ENCODE measurements at places on chromosomes 16 and 17.

GRCh38 chr17:740240-741017 is 8.0 kb downstream of the TLCD3A start:
- DNase-seq = peak; percentile 76

DNA sequence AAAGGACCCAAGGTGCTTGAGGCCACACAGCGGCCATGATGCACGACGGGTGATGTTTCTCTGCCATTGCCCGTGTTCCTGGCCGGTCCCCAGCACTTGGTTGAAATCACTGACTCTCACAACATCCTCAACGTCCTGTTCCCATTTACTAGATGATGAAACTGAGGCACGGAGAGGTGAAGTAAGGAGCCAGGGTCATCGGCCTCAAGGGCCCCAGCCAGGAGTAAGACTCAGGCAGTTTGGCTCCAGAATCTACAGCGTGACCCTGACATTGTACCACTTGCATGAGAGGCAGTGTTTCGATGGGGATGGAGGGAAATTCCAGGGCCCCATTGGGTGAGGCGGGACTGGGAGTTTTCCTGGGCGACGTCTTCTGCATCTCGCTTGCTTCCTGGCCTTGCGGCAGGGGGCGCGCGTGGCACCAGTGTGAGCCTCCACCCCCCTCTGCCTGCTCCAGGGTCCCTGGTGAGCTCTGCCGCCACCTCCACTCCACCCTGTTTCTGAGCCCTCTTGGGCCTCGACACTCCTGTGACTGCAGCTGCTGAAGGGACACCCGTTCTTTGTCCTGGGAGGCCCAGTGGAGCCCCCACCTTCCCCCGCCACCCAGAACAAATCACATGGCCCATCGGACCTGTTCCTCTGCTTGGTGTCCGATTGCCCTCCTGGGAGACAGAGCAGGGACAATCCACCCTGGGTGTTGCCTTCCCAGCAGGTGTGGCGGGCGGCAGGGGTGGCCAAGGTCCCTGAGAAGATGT is 133.0 kb upstream of the GSE1 start:
- peak; percentile 11 for DNase-seq

DNA sequence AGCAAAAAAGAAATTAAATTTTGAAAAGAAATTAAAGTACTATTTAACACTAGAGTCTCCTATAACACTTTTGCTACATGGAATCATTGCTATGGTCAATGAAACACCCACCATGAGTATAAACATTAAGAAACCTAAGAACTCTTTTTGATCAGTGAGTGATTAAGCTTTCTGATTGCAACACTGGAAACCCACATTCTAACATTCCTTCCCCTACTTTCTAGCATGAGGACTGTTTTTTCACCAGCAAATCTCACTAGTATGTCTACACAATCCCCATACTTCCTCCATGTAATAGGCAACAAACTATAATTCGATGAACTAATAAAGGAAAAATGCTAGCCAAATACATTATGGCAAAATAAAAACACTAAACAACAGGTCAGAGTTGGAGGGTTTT is 54.7 kb downstream of the SKAP1 start:
- no peak for DNase-seq

GRCh38 chr17:76682296-76682695 is 28.5 kb downstream of the MXRA7 start:
- DNase-seq = no peak

DNA sequence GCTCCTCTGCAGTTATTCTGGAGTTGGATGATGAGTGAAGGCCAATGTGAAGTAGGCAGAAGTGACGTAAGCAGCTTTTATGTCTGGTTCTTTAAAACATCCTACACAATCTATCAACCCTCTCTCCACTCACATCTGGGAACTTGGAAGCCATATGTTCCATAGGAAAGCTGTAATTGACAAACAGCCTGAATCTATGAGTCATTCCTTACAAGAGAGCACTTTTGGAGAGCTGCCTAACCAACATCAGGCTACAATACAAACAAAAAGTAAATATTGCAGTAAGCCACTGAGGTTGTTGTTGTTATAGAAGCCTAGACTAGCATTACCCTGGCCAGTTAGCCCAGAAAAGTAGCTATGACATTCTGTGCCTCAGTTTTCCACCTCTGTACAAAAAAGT is 5.9 kb downstream of the CCL7 start:
- DNase-seq = no peak

DNA sequence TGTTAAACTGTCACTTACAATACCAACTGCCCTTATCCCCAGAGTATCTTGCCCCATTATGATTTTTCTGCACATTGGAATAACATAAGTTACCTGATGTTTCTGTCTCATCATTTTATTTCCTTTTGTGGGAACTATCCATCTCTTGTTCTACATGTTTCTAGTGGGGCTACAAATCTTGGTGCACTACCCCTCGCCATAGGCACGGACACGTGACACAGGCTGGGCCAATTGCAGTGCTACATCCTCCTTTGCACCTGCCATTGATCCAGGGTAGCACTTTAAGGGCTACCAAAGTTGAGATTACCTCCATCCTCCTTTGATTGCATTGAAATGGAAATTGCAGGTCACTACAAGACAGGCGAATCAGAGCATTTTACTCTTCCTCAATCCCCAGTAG is 14.2 kb upstream of the SYT17 start:
- DNase-seq = no peak

- DNase-seq = no peak
Observed at GRCh38 chr16:79912592-79913310, 312.2 kb upstream of the MAF start.

DNA sequence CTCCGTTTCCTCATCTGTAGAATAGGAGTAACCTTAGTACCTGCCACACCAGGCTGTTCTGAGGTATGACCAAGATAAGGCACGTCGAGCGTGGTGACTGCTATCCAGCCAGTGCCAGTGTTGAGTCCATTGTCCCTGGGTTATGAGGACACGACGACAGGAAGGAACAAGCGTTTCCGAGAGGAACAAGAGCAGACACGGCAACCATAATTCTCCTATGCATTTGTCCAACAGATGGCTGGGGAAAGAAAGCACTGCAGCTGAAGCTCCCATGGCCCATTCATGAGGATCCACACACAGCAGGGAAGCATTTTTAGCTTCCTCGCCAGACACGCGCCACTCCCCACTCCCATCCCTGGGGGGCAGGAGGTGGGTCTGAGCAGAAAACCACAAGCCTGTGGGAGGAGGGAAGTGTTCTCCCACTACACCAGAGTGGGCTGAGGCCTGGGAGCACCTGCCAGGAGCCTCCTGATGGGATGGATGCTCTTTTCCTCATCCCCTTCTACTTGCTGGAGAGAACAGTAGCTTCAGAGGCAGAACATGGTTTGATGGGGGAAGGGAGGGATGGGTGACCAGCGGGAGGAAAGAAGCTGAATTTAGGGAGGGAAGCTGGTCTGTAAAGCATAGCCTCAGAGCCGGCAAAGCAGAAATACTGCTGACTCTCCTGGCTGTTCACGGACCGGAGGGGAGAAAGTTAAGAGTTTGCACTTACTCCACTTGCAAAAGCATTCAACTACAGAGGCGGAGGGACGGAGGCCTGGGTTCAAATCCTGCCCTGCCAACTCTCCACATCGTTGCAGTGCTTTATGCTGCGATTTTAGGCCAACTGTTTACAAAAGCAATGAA is 2.7 kb downstream of the COTL1 start:
- no peak for DNase-seq

- DNase-seq = no peak
Observed at GRCh38 chr16:86608301-86608747, 30.0 kb downstream of the FOXL1 start.

DNA sequence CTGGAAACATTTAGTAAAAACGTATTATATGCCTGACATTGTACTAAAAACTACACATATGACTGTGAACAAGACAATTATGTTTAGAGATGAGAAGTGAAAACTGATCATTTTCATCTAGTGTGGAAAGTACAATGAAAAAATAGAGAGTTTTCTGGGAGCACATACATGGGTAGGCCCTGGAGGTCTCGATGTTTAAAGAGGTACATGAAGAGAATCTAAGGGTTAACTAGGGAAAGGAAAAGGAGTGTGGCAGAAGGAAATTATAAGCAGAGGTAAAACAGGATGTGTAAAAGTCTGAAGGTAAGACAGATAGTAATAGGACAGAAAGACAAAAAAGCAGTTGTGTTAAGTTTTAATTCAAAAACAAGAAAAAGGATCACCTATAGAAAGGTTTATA is 113.7 kb downstream of the USP32 start:
- DNase-seq = no peak

- no peak for DNase-seq
Observed at GRCh38 chr16:80691111-80691741, 113.2 kb downstream of the CDYL2 start.

- DNase-seq = no peak
Observed at GRCh38 chr17:17352836-17353624, 49.9 kb downstream of the NT5M start.

- no peak for DNase-seq
Observed at GRCh38 chr16:54460263-54460860, 173.8 kb upstream of the IRX3 start.

DNA sequence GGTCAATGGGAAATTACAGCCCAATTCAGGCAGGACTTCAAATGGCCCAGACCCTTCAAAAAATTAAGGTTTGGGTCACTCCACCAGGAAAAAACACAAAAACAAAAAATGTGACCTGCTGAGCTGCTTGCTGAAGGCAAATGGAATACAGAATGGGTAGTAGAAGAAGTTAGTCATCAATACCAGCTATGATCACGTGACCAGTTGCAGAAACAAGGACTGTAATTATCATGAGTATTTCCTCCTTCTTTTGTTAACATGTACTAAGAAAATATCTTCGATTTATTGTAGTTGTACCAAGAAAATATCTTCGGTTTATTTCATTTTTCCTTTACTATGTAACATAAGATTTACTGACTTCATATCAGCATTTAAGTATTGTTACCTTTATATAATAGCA is 1183.6 kb downstream of the CDH8 start:
- no peak for DNase-seq

DNA sequence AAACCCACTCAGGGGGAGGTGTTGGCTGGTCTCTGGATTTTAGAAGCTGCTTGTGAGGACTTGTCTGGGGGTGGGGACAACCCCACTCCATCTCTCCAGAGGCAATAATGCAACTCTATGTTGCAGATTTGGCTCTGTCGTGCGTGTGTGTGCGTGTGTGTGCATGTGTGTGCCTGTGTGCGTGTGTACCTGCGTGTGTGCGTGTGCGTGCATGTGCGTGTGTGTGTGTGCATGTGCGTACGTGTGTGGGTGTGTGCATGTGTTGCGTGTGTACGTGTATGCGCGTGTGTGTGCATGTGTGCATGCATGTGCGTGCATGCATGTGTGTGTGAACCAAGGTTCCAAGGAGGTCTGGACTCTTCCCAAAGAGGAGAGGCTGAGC is 120.4 kb upstream of the LHX1 start:
- DNase-seq = no peak

DNA sequence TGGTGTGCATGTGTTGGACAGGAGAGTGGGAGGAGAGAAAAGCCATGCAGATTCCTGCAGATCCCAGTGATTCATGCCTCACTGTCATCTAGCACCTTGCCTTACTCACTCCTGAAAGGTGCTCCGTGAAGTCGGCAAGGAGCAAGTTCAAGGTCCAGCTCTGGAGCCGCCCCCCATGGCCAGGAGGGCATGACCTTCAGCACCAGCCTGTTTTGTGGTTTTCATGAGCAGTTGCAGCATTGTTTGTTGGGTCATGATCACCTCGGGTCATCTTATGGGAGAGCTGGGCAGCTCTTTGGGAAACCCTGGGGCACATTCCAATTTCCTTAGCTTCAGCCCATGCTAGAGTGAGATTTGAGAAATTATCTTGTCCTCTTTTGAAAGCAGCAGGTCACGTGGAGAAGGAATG is 137.5 kb upstream of the IRX3 start:
- no peak for DNase-seq

DNA sequence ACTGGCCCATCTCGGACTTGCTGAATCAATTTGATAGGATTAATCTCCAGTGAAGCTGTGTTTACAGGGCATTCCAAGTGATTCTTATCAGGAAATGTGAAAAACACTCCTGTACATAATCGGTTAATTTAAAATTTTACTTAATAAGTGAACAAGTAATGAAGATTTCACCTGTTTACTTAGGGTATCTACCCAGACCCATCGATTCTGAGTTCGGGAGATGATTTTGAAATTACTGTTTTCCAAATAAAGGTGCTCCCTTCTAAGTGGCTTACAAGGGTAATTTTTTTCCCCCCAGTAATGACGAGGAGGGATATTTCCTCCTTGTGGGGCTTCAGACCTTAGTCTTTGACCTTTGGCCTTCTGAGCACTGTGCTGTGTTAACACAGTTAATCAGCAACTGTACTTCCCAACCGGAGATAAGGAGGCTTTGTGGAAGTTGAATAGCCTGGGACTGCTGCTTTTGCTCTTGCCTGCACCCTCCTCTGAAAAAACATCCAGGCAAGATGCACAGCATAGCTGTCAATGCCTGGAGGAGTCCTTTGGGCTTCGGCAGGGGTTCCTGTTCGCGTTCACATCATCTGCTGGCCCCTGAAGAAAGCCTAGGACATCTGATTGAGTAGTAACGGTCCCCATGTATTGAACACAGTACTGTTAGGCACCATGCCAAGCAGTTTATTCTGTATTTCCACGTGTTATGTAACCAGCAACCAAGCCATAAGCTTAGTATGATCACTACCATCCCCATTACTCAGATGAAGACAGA is 1.8 kb downstream of the FAHD1 start:
- DNase-seq = no peak

DNA sequence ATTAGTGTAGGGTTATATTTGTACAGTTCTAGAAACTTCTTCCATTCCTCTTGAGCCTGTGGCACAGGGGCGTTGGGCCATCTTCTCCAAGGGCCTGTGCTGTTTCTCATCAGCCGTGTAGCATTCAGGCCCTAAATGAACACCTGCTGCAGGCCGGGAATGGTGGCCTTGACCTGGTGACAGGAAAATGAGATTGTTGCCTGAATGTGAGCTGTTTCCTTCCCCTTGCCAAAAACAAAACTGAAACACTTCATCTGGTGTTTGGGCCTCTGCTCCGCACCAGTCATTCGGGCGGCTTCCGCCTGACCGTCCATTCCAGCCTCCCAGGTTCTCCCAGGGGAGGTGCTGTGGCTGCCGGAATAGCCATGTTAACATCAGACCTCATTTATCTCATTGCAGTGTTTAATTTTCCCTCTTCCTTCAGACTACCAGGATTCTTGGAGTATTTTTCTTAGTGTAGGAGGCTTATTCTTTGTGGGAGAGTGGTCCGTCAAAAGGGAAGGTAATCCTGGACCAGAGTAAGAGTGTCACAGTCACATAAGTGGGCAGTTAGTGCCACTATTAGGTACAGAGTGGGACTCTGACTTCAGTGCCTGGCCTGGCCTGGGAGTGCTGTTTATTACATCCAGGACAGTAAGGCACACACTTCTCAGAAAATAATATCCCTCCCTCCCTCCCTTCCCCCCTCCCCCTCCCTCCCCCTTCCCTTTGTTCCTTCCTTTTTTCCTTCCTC is 61.9 kb downstream of the WWP2 start:
- DNase-seq = no peak

- no peak for DNase-seq
Observed at GRCh38 chr16:24700549-24701392, 28.7 kb upstream of the TNRC6A start.
